NCI-H526 treated with DMSO at 0.1 percent for 48 hours (cell line): ENCODE measurements at places on chromosomes 12 and 14.

DNA sequence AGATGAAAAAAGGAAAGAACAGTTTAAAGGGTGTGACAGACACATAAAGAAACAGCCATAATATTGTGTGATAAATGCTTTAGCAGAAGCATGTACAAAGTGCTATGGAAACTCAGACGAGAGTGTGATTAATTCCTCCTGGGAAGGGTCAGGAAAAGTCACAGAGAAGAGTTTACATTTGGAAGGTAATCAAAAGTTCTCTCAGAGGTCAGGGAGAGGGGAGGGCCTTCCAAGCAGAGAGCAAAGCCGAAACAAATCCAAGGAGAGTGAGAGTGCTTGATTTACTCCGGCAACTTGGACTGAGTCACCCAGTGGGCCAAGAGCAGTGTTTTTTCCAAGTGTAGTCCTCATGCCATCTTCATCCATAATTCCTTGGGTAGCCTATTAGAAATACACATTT is 108.3 kb downstream of the IGF1 start:
- no peak for DNase-seq

DNA sequence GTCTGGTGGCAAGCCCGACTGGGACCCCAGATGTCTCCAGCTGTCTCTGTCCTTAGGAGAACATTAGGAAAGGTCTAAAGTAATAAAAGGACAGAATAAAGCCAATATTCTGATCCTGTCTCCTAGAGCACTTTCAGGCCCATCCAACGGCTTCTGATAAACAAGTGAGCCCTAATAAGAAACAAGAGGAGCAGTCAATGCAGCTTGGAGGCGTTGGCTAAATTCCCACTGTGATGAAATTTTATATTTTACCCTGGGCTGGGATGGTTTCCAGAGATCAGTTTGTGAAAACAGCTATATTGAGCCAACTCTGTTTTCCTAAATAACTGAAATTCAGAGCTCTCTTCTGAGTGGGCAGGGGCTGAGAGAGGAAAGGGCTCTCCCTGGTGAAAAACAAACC is 55.5 kb upstream of the SRRM4 start:
- DNase-seq: no peak

DNA sequence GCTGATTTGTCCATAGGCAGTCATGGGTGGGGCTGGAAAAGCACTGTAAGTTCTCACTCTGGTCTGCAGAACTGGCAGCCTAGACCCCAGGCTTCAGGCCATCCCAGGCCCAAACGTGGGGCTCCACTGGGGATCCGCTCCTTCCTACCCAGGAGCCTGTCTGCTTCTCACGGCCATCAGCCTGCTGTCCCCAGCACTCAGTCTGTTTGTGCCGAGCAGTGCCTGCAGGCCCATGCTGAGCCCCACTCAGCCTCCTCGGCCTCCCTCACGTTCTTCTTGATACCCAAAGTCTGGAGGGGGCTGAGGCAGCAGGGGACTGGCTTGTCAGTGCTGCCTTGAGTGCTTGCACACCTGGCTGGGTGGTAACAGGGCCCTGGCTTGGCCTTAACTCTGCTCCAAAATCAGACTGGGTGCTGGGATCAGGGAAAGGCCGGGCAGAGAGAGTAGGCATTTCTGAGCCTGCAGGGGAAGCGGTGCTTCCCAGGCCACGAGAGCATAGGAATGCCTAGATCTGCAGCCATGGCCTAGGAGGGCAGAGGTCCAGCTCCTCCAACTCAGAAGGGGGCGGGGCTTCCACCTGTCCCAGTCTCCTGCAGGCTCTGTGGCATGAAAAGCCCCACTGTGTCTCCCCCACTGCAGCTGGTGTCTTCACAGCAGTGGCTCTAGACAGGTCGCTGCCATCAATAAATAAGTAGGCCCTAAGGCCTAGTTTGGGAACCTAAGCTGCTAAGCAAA is 772.4 kb upstream of the FBXO33 start:
- no peak for DNase-seq

GRCh38 chr14:103669370-103669769 is 40.4 kb downstream of the KLC1 start:
- no peak for DNase-seq

DNA sequence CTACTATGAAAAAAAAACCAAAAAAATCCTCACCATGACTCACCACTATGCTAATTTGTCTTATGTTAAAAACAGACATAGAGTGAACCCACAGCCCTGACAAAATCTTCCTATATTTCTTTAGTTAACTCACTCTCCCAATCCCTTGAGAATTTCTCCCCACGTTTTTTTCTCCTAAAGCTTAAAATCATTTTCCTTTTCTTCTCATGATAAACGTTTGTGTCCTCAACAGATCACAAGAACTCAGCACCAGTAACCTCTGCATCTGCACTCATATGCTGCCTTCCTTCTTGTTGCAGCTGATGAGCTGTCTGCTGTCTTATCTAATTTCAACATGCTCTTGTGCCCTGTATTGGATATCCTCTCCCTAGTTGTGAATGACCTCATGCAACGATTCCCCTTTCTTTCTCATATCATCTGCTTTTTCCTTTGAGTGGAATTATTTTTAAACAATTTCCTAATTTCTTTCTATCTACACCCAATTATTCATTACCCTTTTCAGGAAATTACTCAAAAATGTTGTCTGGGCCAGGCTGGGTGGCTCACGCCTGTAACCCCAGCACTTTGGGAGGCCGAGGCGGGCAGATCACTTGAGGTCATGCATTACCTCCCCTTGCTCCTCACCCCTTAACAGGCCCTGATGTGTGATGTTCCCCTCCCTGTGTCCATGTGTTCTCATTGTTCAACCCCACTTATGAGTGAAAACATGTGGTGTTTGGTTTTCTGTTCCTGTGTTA is 427.5 kb upstream of the MGAT4C start:
- no peak for DNase-seq

- no peak for DNase-seq
Observed at GRCh38 chr12:818733-819132, 66.4 kb downstream of the WNK1 start.

- no peak for DNase-seq
Observed at GRCh38 chr14:67464377-67464776, 24.1 kb downstream of the TMEM229B start.
